Activated CD4-positive, CD25-positive, alpha-beta regulatory T cell treated with anti-CD3 and anti-CD28 coated beads, Interleukin-2, amount 50 U/mL, for 16 hours (primary cell): ENCODE measurements at places on chromosomes 13 and 19.

- DNase-seq = no peak
Observed at GRCh38 chr13:29676535-29676934, 81.0 kb upstream of the SLC7A1 start.

GRCh38 chr13:108981407-108981806 is 352.0 kb downstream of the MYO16 start:
- no peak for DNase-seq

- DNase-seq = no peak
Observed at GRCh38 chr19:1656988-1657536, 4.6 kb upstream of the TCF3 start.

- no peak for DNase-seq
Observed at GRCh38 chr13:36432106-36432544, at the start of gene CCNA1. TSS of gene CCNA1 (plus strand) at chr13:36432495. CDS start at chr13:36433057, 562 bp downstream.

DNA sequence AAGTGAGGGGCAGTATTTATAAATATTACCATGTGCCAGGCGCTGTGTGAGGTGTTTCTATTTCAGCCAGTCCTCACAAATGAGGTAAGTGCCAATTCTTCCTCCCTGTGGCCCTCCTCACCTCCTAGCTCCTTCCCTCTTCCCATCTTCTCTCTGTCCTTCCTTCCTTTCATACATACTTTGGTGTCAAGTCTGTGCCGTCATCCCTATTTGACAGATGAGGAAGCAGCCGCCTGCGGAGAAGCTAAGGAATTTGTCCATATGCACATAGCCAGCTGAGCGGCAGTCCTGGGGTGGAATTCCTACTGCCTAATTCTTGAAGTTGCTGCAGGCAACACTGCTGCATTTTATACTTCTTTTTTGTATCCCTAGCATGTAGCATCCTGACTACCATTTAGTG is 150.8 kb downstream of the B3GLCT start:
- DNase-seq = no peak

- no peak for DNase-seq
Observed at GRCh38 chr19:57664269-57665127, 4.2 kb upstream of the ZSCAN4 start.

- no peak for DNase-seq
Observed at GRCh38 chr19:19613506-19613905, 5.0 kb downstream of the PBX4 start.

- no peak for DNase-seq
Observed at GRCh38 chr13:66837246-66837645, 392.9 kb downstream of the PCDH9 start.

GRCh38 chr19:57071444-57071843 is 48.3 kb upstream of the USP29 start:
- DNase-seq = no peak

DNA sequence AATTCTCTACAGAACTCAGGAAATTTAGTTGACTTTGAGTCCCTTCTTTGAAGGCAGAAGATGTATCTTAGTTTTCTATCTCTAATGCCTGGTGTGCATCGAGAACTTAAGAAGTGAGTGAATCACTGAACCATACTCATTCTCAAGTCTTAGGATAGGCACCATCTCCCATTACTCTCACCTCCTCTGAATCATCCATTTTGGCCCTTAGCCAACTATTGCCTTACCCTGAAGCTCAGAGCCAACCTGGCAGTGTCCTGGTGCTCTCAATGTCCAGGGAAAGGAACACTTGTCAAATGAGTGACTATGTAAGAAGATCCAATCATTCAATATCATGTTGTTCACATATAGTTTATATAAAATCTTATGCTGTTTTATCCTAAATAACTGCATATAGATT is 146.6 kb downstream of the RGCC start:
- DNase-seq = no peak

DNA sequence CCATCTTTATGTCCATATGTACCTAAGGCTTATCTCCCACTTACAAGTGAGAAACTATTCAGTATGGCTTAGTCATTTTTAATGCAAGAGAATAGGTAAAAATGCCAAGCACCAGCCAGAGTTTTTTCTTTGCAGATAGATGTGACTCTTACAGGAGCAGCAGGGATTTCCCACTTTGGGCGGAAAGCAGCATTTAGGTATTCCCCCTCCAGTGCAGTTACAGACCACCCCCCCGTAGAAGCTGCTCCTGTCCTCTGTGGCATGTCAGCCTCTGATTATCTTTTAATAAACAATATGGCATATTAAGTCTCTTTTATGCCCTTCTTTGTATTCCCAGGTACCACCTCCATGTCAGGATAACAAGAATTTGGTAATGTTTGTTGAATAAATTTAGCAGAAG is 24.7 kb upstream of the USPL1 start:
- DNase-seq = no peak

DNA sequence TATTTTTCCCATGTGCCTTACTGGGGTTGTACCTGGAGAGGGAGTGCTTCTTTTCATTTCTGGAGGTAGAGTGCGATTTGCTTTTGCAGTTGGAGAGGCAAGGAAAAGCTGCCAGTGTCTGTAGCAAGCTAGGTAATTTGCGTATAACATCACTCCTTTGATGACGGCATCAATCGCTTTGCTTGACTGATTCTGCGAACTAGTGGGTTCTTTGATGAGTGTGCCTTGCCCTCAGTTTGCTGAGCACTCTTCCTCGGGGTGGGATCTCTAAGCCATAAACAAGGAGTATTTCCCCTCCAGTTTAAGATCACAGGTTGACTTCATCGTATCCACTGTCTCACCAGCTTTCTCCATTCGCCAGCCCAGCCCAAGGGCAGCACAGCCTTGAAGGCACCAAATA is 344.5 kb downstream of the KCNRG start:
- no peak for DNase-seq

GRCh38 chr13:60213236-60213744 is 49.6 kb upstream of the DIAPH3 start:
- DNase-seq = no peak

- DNase-seq = no peak
Observed at GRCh38 chr13:111171629-111172028, 56.5 kb downstream of the ARHGEF7 start.

DNA sequence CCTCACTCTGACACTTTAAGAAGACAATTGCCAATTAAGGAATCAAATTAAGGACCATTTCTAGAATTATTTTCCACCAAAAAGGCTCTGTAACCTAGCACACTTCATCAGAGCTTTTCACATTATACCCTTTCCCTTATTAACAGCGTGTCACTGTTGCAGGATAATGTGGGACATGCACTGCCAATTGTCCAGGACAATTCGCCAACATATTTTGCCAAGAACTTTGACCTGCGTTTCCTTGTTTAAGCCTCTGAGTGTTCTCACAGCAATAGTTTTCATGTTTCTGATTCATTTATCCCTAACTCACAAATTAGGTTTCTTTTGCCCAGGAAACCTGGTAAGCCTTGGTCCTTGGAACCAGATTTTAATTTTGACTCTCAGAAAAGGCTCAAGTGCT is 13.3 kb downstream of the COL4A1 start:
- DNase-seq = no peak

DNA sequence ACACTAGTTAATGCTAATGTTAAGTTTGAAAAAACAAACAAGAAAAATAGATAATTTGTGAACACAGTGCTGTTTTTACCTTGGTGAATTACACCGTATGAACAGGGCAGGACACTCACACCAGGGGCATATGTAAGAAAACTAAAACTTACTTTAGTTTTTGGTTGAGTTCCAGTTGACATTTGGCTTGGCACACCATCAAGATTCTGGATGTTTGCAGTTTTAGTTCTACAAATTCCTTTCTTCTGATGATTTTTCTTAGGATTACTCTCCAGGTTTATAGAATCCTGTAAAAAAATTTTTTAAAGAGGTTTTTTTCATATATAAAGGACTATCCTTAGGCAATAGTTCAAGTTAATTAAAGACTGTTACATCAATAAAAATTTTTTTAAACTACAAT is 238.5 kb upstream of the STARD13 start:
- DNase-seq = no peak

GRCh38 chr13:60311527-60311926 is 85.5 kb upstream of the TDRD3 start:
- no peak for DNase-seq

DNA sequence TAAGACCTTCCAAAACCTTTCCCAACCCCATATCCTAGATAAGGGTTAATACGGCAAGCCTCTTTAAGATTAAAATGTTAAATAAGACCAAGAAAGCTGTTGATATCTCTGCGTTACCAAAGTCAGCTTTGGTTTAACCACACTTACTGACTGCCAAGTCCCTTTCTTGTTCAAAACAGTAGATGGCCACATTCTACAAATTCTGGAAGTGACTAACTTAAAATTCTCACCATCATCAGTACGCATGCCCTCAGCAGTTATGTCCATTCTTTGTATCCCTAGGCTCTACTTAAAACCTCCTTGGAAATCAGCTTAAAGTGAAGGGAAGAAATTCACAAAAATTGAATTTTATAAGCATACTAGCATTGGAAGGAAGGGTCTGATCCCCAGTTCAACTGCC is 23.6 kb downstream of the SOHLH2 start:
- no peak for DNase-seq

GRCh38 chr13:113304121-113304520 is 7.1 kb downstream of the LAMP1 start:
- no peak for DNase-seq

DNA sequence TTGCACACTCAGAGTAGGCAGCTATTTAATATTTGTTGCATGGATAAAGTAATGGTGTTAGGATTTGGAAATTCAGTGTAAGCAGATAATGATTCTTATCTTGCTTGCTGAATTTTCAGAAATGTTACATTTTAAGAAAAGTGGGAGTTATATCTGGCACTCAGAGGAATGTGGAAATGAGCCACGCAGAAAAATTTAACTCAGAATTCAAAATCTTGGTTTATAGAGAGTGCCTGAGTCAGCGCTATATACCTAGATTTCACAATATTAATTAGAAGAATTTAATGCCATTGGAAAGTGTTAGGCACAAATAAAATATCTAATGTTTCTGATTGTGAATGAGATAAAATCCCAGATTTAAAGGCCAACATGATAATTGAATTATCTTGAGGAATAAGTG is 96.3 kb downstream of the GPR12 start:
- DNase-seq = no peak

- no peak for DNase-seq
Observed at GRCh38 chr13:87058786-87059329, 612.3 kb upstream of the SLITRK5 start.

- DNase-seq = no peak
Observed at GRCh38 chr19:29538146-29538545, 12.4 kb downstream of the VSTM2B start.

DNA sequence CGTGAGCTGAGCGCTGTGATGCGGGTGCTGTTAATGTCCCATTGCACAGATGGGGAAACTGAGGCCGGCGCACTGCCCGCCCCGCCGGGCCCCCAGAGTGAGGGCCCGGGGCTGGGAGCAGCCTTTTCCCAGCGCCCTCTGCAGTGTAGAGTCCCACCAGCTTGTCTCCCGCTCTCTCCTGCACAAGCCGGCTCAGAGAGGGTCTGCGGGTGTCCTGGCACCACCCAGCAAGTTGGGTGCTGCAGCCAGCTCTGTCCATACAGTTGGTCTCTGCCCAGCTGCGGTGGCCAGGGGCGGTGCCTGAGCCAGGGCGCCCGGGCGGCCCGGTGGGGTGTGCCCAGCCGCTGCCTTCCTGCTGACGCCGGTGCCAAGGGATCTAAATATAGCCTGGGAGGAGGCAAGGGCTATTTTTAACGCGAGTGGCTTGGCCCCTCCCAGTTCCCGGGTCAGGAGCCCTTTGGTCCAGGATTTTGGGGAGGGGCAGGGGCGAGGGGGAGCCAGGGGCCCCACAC is 19.3 kb downstream of the GADD45B start:
- no peak for DNase-seq

DNA sequence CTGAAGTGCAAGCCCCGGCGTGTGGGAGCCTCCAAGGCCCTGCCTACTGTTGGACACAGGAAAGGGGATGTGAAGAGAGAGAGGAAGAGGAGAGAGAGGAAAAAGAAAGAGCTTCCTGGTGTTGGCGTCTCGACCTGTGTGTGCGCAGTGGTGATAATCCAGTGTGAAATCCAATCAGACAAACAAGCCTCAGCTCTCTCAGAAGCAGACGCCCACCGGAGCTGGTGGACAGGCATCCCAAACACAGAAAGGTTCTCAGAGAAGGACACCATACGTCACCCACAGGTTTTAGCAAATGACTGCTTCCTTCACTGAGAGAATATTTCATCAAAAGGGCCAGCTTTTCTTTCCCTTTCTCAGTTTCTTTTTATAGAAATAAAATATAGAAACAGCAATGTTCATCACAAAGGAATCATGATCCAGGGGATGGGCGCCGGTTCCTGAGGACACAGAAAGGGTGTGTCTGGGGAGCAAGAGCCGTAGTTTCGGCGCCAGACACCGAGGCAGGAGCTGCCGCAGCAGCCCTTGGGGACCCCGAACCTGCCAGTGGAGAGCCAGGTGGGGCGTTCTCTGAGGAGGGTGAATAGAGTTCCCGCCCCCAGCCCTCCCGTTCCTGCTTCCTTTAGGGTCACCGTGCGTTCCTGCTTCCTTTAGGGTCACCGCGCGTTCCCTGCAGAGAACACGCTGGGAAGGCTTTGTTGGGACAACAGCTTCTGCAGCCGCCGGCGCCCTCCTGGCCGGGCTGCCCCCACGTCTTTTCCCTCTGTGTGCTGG is 145.8 kb upstream of the SOX1 start:
- DNase-seq = no peak

- no peak for DNase-seq
Observed at GRCh38 chr13:21235174-21235573, 58.7 kb downstream of the MRPL57 start.

- no peak for DNase-seq
Observed at GRCh38 chr19:38401148-38401547, 1.7 kb upstream of the FAM98C start.

DNA sequence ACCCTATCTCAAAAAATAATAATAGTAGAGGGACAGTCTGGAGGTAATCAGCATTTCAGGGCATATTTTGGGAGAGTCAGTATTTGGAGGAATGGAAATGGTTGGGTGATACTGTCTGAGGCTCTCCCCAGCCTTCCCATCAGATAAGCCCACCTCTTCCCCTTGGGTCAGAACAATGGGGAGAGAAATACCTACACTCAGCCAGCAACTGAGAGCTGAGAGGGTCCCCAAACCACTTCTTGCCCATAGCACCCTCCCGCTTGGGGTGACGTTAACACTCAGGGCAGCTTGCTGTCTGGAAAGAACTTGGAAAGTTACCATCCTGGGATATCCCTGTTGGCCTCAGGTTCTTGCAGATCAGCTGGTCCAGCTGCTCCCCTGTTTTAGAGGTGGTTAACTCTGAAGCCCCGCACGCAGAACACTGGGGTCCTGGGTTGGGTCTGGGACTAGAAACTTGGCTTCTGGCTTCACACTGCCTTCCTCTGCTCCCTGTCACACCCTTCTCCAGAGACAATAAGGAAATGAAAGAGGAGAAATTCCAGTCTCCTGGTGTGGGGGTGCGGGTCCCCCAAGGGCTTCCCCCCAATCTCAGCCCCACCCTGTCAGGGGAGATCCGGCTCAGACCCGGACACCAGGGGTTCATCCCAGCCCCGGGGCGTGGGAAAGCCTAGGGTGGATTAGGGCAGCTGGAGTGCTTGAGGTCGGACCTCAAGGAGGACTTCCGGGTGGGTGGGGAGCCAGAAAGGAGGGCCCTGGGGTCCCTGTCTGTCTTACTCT is 2.5 kb downstream of the FOXA3 start:
- DNase-seq = no peak

DNA sequence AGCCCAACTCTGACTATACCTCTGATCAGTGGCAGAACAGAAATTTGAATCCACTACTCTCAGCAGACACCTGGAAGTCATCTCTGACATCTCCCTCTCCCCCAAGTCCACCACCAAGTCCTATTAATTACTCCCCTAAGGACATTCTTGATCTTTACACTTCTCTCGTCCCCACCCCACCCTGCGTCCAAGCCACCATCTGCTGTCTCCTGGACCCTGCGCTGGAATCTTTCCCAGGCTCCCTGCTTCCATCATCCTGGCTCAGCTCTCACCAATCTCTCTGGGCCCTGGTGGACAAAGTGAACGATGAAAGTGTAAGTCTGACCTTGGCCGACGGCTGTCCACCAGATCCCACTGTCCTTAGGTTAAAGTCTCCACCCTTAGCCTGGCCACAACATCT is 145.6 kb upstream of the GJB6 start:
- DNase-seq = no peak
